ENCODE measurements at places on chromosomes 6 and 20.

DNA sequence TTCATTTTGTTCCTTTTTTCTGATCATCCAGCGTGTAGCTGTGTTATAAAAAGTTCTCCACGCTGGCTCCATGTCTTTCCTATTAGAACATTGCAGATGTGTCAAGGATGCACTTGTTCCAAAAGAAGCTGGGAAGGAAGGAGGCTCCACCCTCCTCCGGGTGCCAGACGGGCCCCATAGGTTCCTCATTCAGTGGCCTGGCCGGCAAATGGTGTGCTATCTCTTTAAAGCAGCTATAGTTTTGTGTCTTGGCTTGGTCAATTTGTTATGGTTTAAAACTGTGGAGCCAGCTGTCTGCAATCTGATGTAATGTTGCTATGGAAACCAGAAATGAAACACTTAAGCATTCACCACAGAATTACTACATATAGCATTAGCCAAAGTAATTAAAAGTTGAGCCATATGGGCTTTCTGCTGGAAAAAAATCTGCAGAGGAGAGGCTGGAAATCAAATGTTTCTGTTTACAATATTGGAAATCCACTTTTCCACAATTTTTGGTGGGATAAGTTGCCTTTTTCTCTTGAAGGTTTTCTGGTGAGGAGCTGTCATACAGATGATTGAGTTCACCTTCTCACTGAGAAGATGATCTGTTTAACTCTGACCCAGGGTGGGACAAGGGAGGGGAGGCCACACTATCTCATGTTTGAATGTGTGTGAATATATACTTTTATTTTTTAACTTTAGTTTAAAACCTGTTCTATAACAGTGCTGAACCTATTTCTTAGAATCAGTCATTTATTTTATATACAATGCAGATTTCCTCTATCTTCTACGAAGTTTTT, 167.4 kb downstream of the SASH1 start:
- no peak for DNase-seq

GRCh38 chr6:122494665-122495272, 23.2 kb upstream of the SERINC1 start:
- no peak for DNase-seq

DNA sequence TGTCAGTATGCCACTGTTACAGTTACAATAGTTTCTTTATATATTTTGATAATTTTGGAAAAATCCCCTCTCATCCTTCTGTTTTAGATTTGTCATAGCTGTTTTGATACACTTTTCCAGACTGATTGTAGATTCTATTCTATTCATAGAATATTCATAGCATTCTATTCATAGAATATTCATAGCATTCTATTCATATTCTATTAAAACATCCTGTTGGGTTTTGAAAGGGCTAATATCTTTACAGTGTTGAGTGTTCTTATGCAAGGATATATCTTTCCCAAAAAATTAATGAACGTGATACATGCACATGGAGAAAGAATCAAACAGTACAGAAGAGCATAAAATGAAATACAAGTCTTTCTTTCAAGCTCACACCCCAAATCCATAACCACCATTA, 38.0 kb downstream of the MACROD2 start:
- DNase-seq = no peak

DNA sequence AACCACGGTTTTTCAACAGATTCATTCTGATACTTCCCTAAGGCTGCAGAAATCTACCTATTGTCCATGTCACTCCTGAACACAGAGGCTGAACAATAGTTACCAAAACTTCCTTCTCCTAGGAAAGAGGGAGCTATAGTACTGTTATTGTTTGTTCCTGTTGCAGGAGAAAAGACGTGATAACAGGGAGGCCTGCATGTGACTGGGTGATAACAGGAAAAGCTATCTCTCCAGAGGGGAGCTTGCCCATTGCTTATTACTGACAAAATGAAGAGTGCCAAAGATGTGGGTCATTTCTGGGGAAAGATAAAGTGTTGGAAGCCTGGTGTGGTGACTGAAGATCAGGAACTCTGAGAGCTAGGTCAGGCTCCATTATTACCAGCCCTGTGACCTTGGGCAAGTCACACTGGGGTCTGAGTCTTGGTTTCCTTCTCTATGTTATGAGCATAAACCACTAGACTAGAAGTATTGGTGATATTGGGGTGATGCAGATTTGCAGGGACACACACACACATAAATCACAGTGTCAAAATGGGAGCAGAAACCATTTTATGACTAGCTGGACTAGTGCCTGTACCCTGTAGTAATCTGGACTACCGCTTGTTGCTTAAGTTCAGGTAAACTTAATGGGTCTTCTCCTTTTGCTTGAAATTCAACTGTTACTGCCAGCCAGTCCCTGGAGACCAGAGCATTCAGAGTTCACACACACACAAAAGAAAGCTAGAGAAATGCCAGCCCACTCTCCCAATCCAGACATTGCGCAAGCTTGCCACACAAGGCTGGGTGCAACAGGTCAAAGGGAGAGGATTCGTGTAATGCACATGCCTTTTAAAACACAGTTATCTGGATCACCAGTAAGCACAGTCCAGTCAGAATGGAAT, 136.0 kb upstream of the CNR1 start:
- DNase-seq = no peak

DNA sequence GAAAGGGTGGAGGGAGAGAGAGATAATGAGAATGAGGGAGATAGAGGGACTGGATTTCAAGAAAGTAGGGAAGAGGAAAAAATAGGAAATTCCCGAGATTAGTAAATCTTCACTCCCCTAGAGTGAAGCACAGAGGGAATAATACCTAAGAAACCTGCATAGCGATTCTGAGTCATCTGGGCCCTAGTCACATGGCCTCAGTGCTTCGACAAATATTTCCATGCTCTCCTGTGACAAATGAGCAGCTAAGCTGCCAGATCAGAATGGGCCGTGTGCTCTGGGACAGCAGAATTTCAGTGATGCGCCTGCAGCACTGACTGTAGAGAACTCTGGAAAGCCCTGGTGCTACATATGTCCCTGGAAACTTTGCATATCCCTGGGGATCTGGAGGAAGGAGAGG, 48.6 kb upstream of the GRIK2 start:
- DNase-seq = no peak

DNA sequence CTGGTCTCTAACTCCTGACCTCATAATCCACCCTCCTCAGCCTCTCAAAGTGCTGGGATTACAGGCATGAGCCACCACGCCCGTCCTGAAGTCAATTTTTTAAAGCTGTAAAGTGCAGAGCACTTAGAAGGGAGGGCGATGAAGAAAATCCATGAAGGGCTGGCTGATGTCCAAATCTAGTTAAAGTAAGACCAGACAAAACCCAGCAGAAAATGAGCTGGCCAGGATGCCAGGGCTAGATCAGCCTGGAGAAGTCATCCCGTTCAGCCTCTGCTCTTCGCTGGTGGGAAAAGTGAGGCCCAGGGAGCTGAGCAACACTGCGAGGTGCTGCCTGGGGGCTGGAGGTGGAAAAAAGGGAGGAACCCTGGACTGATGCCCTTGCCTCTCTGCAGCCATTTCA, 3.1 kb downstream of the BPIFB4 start:
- DNase-seq = no peak

DNA sequence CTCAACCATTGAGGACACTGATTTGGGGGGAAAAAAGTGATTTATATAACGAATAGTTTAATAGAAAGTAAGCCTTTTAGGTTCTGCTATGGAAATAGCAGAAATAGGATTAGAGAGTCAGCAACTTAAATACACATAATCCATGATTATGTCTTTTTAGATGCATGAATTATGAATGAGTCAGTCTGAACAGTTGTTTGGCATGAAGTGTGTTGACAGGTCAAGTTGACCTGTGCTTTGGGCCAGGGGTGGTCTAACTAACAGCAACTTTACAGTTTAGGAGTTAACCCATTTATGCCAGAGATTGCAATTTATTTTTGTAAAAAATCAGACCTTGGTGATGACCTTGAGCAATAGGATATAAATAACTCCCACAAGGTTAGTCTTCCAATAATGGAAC, 191.3 kb downstream of the MTFR2 start:
- no peak for DNase-seq

DNA sequence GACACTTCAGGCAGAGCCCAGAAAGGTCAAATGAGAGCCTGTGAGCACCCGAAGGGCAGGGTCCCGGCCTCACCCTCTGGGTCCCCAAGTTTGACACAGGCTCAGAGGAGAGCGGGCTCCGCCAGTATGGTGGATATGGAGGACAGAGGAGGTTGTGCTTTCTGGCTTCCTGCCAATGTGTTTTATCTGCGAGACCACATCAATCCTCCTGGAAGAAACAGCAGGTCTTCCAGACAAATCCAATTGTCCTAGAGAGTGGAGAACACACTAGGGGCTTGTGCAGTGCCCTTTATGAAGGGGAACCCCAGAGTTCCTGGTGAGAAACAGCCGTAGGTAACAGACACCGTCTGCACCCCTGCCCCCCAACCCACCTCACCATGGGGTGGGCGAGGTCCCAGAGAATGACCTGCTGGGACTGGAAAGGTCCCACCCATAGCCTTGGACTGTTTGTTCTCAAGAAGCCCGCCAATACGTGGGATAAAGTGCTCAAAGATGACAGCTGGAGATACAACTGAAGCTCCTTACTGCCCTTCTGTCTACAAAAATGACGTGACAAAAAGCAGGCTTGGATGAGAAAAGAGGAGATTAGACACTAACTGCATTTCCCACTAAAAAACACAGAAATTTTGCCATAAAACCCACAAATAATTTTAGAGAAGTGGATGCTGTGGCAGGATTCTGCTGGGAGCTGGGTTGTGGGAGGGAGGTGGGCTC, 23.9 kb upstream of the SSTR4 start:
- no peak for DNase-seq

- no peak for DNase-seq
These were observed 36.5 kb upstream of the MPC1 start for GRCh38 chr6:166419286-166419685.

- no peak for DNase-seq
These were observed 268.8 kb downstream of the KCNQ5 start for GRCh38 chr6:72890671-72891070.

DNA sequence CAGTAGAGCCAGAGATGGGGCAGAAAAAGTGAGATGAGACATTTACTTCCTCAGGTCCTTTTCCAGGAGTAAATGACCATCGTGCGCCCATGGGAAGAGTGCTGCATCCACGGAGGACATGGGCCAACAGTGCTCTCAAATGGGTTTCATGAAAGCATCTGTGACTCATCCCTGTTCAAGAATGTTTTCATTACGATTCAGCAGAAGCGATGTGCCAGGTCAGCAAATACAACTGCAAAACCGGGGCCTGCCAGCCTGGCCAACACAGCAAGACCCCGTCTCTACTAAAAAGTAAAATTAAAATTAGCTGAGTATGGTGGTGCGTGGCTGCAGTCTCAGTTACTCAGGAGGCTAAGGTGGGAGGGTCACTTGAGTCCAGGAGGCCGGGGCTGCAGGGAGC, 125.1 kb downstream of the LY86 start:
- no peak for DNase-seq

DNA sequence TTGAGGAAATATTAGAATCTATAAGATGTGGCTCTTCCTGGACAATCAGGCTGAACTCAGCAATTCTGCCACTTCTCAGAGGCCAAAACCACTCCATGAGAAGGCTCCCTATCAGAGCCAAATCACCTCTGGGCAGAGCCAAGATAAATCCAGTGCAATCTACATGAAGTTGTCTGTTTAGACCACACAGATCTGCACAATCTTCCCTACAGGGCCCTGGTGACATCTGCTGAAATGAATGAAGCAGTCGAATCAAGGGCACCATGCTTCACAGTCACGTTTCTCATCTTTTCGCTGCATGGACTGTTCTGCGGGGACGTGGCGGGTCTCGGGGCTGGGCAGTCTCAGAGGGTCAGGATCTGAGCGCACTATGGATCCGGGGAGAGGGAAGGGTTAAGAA, 60.1 kb upstream of the CD93 start:
- no peak for DNase-seq

- no peak for DNase-seq
These were observed 8.2 kb downstream of the TRAF3IP2 start for GRCh38 chr6:111597291-111598086.

GRCh38 chr20:31719644-31720485, 2.8 kb downstream of the BCL2L1 start:
- DNase-seq = peak; percentile 72

GRCh38 chr6:136506124-136506799, 44.0 kb downstream of the MAP7 start:
- no peak for DNase-seq

DNA sequence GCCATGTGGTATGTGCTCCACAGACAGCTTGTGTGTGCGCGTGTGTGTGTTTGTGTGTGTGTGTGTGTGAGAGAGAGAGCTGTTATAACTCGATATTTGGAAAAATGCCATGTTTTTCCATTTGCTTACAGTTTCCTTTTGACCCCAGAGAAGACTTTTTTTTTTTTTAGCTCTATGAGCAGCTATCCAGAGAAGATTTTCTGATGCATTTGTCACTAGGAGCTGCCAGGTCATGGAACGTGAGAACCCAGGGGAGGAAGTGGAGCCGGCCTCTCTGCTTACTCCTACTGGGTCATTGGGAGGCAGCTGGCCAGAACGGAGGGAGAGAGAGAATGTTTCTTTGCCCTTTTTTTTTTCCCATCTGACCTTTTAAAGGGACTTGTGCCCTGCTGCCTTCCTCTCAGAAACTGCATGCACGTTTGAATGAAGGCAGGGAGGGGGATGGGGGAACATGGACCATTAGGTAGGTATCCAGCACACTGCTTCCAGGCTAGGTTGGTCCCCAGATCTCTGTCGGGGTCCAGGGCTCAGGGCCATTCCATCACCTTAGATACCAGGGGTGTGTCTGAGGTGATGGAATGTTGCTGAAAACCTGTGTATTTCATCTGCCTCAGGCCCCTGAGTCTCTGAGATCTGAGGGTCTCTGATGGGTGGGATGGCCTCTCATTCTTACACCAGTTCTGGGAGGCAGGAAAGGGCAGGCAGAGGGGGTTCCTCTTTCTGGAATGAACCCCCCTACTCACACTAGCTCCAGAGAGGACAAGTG, 11.2 kb upstream of the MRPS18A start:
- no peak for DNase-seq

GRCh38 chr20:9294041-9294440, 220.3 kb upstream of the LAMP5 start:
- no peak for DNase-seq

DNA sequence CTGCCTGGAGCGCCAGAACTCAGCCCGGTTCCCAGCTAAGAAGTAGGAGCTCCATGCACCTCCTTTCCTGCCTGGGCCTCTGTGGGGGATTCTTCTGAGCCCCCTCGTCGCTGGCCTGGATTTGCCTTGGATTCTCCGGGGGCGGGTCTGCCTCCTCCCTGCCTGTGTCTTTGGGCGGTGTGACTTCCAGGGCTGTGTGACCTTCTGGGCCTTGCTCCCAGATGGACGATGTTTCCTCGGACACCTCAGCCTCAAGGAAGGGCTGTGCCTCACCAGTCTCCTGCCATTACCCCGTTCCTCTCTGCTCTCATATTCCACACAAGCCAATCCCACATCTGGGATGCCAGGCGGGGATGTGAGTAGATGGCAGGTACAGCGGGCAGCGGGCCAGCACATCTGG, 76.8 kb downstream of the ERMARD start:
- DNase-seq = no peak

DNA sequence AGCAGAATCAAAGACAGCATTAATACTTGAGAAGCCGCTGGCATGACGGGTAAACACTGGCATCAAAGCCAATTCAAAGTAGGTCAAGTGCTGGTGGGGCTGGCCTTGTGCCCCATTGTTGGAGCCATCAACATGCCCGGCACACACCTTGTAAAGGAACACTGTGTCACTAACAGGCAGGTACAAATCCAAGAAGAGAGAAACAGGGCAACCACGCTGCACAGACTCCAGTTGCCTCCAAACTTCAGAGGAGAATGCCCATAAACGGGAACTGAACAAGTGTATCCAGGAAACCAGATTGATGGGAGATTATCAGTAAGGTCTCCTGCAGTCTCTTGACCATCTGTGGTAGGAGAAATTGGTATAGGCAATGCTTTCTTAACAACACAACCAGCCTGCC, 127.0 kb upstream of the STXBP5 start:
- peak; percentile 49 for DNase-seq

GRCh38 chr6:2919401-2919800, 16.3 kb upstream of the SERPINB9 start:
- DNase-seq = no peak

Data from pons (tissue), 1 donor.